ENCODE measurements at places on chromosomes 3 and 15.

DNA sequence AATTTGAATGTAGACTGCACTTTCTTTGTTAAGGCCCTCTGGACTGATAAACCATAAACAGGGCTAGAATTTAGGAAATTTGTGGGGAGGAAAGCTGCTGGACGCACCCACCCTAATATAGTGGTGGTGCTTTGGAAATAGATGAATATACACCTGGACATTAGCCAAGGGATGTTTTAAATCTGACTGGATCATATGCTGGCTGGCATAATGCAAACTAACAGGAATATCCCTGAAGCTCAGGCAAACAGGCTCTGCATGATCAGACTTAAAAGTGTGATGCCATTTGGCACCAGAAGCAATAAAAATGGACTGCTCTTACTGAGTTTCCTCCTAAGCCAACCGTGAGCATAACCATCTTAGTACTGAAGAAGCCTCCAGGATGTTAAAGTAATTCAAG lies 465.8 kb upstream of the ROBO1 start:
- DNase-seq, result peak; percentile 77

GRCh38 chr3:106398891-106399600 lies 530.2 kb upstream of the CBLB start:
- DNase-seq, result no peak

DNA sequence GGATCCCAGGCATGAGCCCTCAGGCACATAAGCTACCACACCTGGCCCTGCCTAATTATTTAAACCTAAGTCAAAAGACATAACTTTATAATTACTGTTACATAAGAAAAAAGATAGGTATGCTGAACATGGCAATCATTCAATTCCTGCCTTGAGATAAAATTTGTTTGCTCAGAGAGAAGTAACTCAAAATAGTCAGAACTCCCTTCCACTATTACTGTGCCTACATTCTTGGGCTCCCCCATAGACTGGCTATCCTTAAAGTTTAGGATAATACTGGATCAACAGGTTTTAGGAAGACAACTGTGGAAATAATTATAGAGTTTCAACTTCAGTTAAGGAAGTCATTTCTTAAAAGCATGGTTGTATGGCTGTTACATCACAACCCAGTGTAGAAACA lies 9.9 kb downstream of the WDR53 start:
- no peak for DNase-seq

DNA sequence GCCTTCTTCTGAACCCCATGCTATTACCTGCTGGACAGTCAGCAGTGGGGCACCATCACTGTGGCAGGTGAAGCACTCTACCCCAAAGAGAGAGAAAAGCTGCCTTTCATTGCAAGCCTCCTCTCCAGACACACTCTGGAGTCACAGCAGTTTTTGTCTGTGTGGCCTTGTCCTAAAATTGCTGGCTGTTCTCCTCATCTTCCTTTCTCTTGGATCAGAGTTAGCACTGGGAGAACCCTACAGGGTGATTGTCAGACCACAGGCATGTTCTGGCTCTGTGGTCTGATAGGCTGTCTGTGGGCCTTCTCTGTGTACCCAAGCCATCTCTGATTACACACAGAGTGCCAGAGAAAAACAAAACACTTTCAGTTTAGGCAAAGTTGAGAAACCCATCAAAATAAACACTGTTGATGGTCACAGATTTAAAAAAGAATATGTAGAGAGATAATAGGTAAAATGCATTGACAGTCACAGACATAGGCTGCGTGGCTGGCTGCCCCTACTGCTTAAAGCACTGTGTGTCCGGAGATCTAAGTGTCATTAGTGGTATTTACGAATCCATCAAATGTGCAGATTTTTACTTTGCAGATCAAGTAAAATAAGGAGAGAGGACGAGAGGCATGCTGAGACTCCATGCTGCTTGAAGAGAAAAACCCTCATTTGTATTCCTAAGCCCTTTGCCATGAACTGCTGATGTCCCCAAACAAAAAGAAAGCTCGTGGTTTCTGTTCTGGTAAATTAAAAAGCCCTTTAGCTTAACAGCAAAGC lies 689.9 kb downstream of the TUSC7 start:
- DNase-seq, result no peak

DNA sequence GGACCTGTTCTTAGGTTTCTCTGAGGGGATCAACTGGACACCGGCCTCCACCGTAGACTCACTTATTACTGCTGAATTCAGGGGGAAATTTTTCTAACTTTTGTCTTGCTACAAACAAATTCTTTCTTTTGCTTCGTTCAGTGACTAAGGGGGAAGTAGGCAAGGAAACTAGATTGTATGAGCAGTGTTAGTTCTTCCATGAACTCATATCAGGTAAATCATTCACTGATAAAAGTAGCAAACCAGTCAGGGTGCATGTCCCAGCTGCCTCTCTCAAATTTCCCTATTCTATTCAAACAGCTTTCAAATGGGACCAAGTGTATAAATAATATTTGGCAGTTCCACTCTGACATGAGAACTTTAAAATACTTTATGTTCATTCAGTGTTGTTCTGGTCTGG lies 7.3 kb upstream of the CCDC13 start:
- DNase-seq, result no peak

DNA sequence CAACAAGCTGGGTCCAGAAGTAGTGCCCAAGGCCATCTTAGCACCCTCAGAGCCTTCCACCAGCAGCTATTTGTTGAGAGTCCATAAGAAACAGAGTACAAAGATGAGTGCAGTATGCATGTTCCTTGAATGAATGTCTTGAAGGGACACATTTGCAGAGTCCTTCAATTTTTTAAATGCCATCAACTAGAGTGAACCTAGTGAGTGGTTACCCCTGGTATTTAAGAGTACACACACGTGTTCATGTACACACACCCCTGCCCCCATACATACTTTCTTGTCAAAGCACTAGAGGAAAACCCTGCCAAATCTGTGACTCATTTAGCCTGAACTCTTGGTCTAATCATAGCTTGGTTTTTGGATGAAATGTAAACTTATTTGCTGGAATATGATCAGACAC lies 84.5 kb upstream of the GALNT15 start:
- DNase-seq, result peak; percentile 86

- DNase-seq, result peak; percentile 72
Observed at GRCh38 chr3:190012314-190012782, 108.3 kb downstream of the P3H2 start.

GRCh38 chr3:59082106-59082505 lies 32.3 kb upstream of the CFAP20DC start:
- DNase-seq, result no peak

DNA sequence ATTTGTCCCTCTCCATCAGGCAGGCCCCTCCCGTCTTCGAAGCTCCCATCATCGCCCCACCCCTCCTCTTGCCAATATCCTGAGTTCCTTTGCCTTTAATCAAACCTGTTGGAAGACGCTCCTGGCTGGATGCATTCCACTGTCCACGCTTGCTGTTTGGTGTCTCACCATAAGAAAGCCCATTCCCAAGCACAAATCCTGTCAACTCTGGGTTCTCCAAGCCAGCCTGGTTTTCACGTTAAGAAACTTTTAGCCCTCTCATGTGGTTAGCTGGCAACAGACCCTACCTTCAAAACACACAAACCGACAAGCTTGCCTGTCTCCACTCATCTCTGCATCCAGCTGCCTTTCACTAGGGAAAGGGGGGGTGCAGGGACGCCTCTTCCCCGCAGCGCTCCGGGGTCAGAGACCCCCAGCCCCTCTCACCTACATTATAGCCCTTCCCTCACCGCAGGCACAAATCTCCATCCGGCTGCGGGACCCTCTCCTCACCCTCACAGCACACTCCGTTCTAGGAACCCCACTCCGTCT lies 1.1 kb downstream of the GORASP1 start:
- peak; percentile 57 for DNase-seq

- DNase-seq, result no peak
Observed at GRCh38 chr3:38643592-38643991, 5.9 kb downstream of the SCN5A start.

- no peak for DNase-seq
Observed at GRCh38 chr3:52175416-52176179, 21.4 kb upstream of the POC1A start.

- DNase-seq, result peak; percentile 98
Observed at GRCh38 chr3:166444336-166444735, 607.1 kb upstream of the BCHE start.

DNA sequence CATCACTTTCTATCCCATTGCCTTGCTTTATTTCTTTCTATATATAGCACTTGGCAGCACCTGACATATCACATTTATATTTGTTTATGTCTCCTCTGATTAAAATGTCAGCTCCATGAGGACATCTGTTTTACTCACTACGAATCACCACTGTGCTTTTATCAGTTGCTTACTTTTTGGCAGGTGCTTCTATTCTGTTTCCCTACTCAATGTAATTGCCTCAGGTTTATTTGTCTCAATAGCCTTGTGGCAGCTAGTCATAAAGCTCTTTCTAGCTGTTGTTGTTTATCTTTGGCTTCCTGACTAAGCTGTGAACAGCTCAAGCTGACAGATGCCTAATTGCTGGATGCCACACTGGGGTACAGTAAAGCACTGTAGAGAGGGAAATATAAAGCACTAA lies 85.5 kb downstream of the VPS13C start:
- peak; percentile 65 for DNase-seq
